Smooth muscle cell of the umbilical artery (primary cell): ENCODE measurements at places on chromosomes 5 and 9. TPM values are rescaled to one million over a fixed set of nuclear protein-coding genes. Genes with fewer than 3 reads are reported as not detected.

The GPSM1 gene
- total RNA-seq, result 38.6 and 68.0 TPM in 2 replicates

The NME5 gene
- 2.0 and 2.4 TPM in 2 replicates for total RNA-seq

The CAST gene
- 143 and 227 TPM in 2 replicates for total RNA-seq

The ACOT12 gene
- 0.23 TPM in 1 of 2 replicates, not detected in the other for total RNA-seq

The CDX1 gene
- not detected in 2 replicates for total RNA-seq

The FREM1 gene
- total RNA-seq, result 0.09 and 0.59 TPM in 2 replicates

The LECT2 gene
- not detected in 2 replicates for total RNA-seq

The DNM1 gene
- total RNA-seq, result 9.5 and 14.2 TPM in 2 replicates

The SMIM27 gene
- 1.5 and 2.7 TPM in 2 replicates for total RNA-seq

The SMC2 gene
- total RNA-seq, result 9.5 and 20.7 TPM in 2 replicates

The SPTAN1 gene
- total RNA-seq, result 280 and 352 TPM in 2 replicates

The SLC45A2 gene
- under 0.01 TPM in 1 of 2 replicates, not detected in the other for total RNA-seq

The IL33 gene
- total RNA-seq, result 470 and 472 TPM in 2 replicates

The GABRA1 gene
- total RNA-seq, result 0.30 TPM in 1 of 2 replicates, not detected in the other

The TOR4A gene
- 19.0 and 33.5 TPM in 2 replicates for total RNA-seq

The JAKMIP2 gene
- 2.1 and 5.9 TPM in 2 replicates for total RNA-seq

The FCHO2 gene
- 8.0 and 11.7 TPM in 2 replicates for total RNA-seq

The NUTM2G gene
- total RNA-seq, result not detected in 2 replicates

The PAIP1 gene
- 86.4 and 104 TPM in 2 replicates for total RNA-seq

The SWI5 gene
- 34.6 and 38.0 TPM in 2 replicates for total RNA-seq

The FAXDC2 gene
- 4.2 and 5.9 TPM in 2 replicates for total RNA-seq

The UCK1 gene
- total RNA-seq, result 8.3 and 14.7 TPM in 2 replicates

The IFNA2 gene
- not detected in 2 replicates for total RNA-seq

The SEMA6A gene
- total RNA-seq, result 0.05 TPM in 1 of 2 replicates, not detected in the other

The WWC1 gene
- 1.2 and 7.0 TPM in 2 replicates for total RNA-seq

The MSX2 gene
- total RNA-seq, result 0.28 and 1.5 TPM in 2 replicates

The PFN3 gene
- not detected in 2 replicates for total RNA-seq

The TMEM203 gene
- total RNA-seq, result 32.1 and 32.8 TPM in 2 replicates

The TAF11L5 gene
- not detected in 2 replicates for total RNA-seq
